ENCODE measurements at places on chromosomes 4 and X. TPM values are rescaled to one million over a fixed set of nuclear protein-coding genes. Genes with fewer than 3 reads are reported as not detected.

GRCh38 chr4:89305712-89306437 is 1.7 kb downstream of the GPRIN3 start:
- DNase-seq = peak; percentile 46

DNA sequence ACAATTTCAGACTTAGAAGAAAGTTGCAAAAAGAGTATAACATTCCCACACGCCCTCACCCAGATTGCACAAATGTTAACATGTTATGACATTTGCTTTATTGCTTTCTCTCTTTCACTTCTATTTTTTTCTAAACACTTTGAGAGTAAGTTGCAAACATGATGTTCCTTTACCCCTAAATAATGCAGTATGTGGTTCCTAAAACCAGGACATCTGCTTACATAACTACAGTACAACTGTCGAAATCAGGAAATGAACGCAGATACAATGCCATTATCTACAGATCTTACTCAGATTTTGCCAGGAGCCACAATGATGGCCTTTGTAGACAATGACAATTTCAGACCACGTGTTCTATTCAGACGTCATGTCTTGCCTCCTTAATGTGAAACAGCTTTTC is 22.4 kb downstream of the SH3TC1 start:
- no peak for DNase-seq

Gene KIAA1210
- not detected for total RNA-seq

Gene HPF1
- 34.7 TPM for total RNA-seq

GRCh38 chr4:138894011-138894410 is 121.6 kb upstream of the NOCT start:
- no peak for DNase-seq

GRCh38 chrX:15475021-15475420 is 18.1 kb downstream of the PIR start:
- DNase-seq = no peak

- DNase-seq = no peak
Measured at GRCh38 chr4:183620421-183620820, 38.6 kb downstream of the RWDD4 start.

DNA sequence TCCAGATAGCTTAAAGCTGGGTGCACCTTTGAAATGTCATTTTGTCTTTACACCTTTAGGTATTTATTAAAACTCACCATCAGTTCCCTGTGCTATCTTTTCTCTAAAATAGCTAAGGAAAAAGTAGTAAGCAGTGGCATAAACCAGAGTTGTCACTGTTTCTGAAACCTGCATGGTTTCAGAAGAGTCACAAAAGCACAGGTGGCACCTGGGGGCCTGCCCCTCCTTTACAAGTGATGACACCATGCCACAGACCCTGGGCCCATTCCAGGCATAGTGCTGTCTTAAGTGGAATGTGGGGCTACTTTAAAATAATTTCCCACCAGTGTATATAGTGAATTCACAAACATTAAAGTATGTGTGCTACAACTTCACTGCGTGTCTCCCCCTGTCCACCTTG is 47.8 kb downstream of the DCUN1D4 start:
- no peak for DNase-seq

DNA sequence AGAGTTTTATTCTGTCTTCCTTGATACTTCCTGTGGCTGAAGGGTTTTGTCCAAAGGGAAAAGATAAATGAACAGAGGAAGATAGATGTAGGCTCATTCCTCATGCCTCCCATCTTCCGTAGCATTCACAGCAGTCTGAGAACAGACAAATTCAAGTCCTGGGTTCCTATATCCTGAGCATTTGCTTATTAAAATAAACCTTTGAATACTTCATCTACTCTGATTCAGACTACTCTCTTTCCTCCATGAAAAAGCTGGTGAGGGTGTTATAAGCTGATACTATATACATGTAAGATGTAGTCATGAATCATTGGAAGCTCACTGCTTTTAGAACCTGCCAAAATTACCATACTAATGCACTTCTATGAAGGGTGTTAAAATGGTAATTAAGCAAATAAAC is 61.2 kb downstream of the GAB1 start:
- no peak for DNase-seq

DNA sequence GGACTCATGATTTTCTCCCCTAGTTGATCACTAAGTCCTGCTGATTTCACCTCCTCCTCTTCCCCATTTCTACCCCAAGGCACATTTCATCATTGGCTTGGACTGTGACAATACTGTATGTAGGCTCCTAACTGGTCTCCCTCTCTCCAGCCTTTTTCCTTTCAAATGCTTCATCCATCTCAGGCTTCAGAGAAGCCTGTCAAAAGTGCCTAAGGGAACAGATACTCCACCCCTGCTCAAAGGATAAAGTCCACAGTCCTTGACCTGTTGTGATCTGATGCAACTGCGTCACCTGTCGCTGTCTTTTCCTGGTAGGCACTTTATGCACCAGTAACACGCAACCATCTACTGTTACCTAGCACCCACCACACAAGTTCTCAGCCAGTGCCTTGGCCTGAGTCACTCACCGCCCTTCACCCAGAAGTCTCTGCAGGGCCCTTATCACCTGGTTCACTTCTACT is 12.8 kb downstream of the SCARB2 start:
- peak; percentile 60 for DNase-seq

GRCh38 chr4:71472946-71473345 is 134.1 kb downstream of the SLC4A4 start:
- no peak for DNase-seq

GRCh38 chr4:14827111-14827510 is 175.2 kb upstream of the CPEB2 start:
- DNase-seq = no peak

Data from activated CD4-positive, alpha-beta T cell treated with anti-CD3 and anti-CD28 coated beads for 36 hours (primary cell).